ENCODE measurements at places on chromosomes 13 and 19.

- no peak for DNase-seq
Observed at GRCh38 chr19:7879836-7880235, 5.6 kb upstream of the PRR36 start.

GRCh38 chr13:94886191-94886590 is 173.8 kb upstream of the SOX21 start:
- DNase-seq, result no peak

DNA sequence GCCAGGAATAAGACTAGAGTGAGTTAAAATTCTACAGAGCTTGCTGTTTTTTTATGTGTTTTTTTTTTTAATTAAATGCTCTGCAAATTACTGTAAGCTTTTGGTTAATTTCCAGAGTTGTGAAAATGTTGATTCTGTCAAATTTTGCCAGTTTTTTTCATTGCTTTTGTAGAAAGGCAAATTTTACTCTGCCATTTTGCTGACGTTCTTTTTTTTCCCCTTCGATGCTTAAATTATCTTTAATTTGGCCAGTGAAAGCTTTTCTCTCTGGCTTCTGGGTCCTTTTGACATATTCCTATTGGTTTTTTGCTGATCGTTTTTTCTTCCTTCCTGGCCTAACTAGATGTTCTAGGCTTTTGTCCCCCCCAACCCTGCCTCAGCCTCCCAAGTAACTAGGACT is 23.8 kb upstream of the EVI5L start:
- DNase-seq, result no peak

- DNase-seq, result no peak
Observed at GRCh38 chr13:113914333-113915011, 50.6 kb upstream of the GAS6 start.

- no peak for DNase-seq
Observed at GRCh38 chr19:6868351-6868750, 19.0 kb upstream of the ADGRE1 start.

- no peak for DNase-seq
Observed at GRCh38 chr13:77412116-77412635, 85.3 kb upstream of the MYCBP2 start.

DNA sequence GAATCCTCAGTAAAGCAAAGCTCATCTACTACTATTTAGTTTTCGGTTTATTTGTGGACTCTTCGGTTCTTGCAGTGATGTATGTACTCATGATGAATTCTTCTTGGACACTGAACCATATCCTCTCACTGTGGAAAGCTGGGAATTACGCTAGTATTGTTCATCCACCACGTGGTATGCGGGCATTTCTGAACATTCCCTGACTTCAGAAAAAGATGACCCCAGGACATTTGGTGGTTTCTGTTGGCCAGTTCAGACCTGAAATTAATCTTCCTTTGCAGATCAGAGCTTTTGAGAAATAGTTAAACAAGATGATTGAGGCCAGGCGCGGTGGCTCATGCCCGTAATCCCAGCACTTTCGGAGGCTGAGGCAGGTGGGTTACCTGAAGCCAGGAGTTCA is 25.3 kb upstream of the FBN3 start:
- DNase-seq, result no peak
